ENCODE measurements at places on chromosomes 12 and 14.
A peak's percentile ranks its signal among the peaks of the same experiment; 100 is the strongest.

- DNase-seq, result no peak
These were observed 635.5 kb downstream of the SLC16A7 start for GRCh38 chr12:60231303-60231702.

DNA sequence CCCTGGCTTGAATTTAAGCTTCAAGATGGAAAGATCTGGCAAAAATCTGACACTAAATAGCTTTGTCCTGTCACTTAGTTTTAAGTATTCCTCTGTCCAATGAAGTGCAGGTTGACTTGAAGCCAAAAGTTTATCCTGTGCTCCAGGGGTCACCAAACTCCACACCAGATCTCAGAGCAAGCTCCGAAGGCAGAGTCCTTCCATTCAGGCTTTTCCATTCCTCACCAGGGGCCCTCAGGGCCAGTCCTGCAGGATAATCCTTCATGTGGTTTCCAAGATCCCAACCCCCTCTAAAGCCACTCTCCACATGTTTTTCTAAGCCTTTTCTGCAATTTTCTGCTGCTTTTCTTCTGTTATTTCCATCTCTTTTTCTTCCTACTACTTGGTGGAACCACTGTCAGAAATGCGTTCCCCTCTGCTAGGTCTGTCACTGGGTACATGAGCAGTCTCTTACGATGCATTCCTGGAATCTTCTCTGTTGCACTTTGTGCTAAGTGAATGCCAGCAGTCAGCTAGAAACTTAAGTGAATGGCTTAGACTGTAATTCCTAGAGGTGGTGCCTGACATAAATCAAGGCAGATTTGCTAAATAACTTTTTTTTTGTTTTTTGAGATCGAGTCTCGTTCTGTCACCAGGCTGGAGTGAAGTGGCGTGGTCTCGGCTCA lies 251.4 kb downstream of the MSRB3 start:
- no peak for DNase-seq

DNA sequence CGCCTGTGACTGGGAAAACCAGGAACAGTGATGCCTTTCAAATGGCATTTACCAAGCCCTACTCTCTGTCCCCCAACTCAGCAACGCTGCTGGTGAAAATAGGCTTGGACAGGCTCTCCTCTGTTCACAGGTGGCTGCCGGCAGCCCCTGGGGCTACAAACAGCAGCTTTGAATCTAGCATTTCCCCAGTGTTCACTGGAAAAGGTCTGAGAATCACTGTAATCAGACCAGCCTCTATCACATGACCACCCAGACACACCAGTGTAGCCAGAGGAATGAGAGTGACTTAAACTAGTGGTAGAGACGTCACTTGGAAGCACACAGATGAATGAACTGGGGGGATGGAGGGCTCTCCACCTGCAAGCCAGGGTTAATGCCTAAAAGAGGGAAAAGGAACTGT lies 151.8 kb downstream of the FOXN3 start:
- DNase-seq, result no peak

DNA sequence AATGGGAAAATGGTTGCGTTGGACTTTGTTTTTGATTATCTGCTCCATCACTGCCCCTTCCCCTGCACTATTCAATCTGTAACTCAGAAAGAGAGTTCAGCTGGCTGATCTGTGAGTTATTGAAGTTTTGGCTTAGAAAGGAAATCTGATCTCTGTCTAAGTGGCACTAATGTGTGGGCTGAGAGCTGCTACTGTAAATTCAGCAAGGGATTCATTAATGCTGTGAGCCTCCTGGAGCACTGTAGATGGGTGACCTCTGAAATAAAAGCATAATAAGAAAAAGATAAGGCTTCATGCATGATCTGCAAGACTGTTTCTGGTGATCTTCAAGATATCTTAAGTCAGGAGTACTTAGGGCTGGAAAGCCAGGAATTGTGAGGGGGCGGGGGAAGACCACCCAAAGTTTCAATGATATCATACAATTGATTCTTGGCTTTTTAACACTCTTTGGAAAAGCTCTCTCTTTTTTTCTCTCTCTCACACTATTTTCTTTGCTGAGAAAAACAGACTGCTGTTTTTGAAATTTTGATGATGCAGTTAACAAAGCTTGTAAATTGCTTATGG lies 101.1 kb downstream of the C12orf75 start:
- no peak for DNase-seq

DNA sequence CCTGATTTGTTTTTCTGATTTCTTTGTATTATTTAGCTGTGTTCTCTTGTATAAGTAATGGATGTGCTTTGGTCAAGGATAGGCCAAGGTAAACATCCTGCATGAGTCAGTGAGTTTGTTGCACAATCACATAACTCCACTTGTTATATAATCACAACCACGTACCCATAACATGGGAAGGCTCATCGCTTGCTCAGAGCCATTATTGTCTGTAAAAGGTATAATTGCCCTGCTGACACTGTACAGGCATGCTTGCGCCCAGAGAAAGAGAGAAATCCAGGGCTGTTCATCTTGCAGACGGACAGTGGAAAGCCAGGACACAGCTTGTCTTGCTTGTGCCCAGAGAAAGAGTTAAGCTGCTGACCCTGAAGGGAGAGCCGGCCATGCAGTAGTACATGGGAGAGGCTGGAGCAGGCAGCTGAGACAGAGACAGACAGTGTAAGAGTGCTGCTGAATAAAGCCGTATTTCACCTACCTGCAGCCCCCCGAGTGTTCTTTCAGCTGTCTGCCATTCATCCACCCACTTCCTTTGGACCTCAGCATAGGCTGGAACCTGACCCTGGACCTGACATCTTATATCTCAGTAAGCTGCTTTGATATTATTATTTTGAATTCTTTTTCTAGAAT lies 174.7 kb upstream of the DAAM1 start:
- no peak for DNase-seq

DNA sequence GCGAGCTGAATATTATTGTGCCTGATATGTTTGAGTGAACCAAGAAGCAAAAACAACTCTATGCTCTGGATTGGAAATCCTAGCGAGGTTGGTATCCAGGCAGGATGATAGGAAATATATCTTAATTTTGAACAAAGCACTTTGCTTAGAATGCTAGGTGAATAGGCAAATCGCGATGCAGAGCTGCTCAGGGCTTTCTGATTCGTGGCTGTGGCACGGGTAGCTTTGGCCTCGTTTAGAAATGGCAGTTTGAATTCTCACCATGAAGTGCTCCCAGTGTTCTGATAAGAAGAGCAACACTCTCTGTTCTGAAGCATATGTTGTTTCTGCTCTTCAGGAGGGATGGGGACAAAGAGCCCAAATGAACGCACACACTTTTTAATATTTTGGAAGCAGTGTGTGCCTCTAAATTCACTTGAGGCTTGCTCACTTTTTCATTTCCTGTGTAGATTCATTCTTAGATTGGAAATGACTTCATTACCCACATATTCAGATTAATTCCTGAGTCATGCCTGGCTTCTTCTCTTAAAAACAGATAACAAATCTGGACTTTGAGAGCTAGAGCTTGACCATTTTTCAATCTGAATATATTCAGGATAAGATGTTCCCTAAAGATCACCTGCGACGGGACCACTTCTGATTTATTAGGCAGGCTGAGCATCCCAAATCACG lies 200.9 kb downstream of the RPAP3 start:
- DNase-seq, result no peak

- DNase-seq, result no peak
These were observed 253.4 kb downstream of the BTG1 start for GRCh38 chr12:91892081-91892855.

DNA sequence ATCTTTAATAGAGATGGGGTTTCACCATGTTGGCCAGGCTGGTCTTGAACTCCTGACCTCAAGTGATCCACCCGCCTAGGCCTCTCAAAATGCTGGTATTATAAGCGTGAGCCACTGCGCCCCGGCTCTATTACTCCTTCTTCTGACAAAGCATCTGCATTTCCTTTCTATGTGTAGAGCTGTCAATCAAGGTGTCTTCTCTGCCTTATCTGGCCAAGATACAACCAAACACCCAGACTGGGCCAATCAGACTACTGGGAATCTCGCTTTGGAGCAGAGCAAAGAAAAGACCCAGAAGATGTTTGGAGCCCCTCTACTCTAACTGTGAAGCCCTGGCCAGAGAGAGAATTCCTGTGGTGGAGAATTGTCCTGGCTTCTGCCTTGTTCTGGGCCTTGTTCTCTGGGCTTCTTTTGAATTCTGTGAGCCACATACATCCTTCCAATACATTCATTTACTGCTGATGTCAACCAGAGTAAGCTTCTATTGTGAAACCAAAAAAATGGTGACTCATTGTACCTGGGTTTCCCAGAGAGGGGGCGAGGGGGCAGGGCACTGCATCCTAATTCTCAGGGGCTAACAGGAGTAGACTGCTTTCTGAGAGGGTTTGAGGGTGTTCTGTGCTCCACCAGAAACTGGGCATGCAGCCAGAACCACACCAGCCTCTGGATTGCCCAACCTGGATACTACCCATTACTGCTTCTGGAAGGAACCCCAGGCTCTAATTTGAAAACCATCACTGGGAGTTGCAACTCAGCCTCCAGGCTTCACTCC lies 18.8 kb upstream of the FLVCR2 start:
- peak; percentile 58 for DNase-seq

DNA sequence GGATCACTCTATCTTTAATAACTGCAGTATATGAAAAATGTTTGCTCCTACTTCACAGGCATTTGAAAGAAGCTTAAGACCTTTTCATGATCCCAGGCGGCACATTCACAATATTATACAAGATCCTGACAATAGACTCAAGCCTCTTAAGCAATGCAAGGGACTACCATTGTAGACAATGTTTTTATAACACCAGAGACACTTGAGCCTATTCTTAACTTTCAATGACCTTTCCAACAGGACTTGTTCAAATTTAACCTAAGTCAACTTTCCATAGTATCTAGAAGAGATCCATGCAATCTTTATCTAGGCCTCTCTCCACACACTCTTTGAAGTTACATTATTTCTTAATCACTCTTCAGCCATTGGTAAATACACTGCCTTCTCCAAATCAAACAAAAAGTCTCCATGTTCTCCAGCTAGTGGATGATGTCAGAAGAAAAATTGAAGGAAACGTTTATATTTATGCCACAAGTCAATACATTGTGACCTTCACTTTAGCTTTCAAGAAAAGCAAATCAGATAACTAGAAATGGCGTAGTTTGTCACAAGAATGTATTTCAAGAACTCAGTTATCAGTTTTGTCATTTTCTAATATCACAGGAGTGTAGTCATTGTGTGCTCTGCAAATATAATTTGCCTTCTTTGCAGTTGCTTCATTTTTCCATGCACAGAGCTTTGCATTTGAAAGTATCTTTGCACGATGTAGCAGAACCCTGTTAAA lies 41.2 kb downstream of the PHLDA1 start:
- DNase-seq, result no peak

GRCh38 chr12:13189264-13189663 lies 7.3 kb upstream of the EMP1 start:
- DNase-seq, result no peak

- DNase-seq, result no peak
These were observed 133.5 kb downstream of the BICD1 start for GRCh38 chr12:32240162-32240561.

GRCh38 chr12:51788876-51789275 lies 59.6 kb downstream of the FIGNL2 start:
- no peak for DNase-seq

DNA sequence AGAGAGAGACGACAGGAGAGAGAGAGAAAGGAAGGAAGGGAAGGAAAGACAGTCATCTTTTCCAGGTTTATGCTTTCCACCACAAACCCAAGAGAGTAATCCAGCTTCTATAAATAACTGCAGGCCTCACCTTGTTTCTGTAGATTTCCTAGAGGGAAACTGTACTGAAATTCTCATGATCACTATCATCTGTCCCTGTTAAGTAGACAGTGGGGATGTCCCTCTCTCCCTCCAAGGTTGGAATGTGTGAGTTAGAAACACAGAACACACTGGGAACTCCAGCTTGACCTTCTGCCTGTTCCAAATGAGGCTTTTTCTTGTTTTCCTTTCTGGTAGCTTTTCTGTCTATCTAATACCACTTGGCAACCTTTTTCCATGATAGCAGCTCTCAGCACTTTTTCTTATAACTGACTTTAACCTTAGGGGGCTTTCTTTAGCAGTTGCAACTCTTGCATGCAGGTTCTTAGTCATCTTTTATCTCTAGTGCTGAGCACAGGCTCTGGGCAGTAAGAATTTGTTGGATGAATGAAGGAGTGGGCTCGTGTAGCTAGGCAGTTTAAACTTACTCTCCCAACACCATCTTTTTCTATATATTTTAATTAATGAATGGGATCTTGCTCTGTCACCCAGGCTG lies 22.8 kb upstream of the FBXO33 start:
- DNase-seq, result no peak

DNA sequence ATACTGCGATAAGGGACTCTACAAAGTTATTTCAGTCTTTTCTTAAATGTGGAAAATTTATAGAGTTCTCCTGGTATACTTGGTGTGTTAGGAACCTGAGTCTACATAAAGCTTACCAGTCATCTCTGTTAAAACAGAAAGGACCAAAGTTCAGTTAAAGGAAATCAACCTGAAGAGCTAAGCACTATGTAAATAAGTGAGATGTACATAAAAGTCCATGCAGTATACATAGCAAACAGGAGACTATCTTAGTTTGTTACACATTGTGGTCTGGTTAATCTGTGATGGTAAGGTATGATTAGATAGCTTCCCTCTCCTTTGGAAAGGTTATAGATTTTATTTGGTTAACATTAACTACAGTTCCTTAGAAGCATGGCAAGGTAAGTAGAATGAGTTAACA lies 75.9 kb downstream of the ATP2B1 start:
- no peak for DNase-seq

- no peak for DNase-seq
These were observed 97.0 kb upstream of the GRIP1 start for GRCh38 chr12:66775871-66776270.

- no peak for DNase-seq
These were observed 21.5 kb downstream of the PPTC7 start for GRCh38 chr12:110561471-110562201.

GRCh38 chr12:59736786-59737185 lies 141.0 kb downstream of the SLC16A7 start:
- no peak for DNase-seq

DNA sequence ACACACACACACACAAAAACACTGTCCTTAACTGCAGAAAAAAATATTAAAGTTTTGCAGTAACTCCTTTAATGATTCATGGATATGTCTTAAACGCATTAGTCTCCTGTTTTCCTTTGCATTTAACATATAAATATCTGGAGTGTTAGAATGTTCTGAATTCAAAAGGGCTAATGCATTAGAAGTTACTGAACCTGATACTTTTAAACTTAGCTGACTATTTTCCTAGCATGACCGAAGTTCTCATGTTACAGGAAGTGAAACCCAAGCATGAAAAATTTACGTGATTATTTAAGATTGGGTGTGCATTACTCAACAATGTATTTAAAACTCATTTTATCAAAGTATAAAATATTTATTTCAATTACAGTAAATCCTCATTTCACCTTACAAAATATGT lies 791.2 kb downstream of the FLRT2 start:
- DNase-seq, result no peak

DNA sequence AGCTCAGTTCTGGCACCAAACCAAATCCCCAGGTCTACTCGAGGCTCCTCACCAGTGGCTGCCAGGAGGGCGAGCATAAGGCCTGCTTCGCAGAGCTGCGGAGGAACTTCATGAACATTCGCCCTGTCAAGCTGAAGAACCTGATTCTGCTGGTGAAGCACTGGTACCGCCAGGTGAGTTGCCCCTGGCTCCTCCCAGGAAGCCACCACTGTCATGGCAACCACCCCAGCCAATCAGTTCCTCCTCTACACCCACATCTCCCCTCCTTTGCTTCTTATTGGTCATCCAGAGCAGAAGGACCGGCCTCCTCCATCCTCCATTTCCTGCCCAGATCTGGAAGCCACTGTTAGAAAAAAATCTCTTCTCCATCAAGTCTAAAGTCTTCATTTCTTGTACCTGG lies 17.2 kb upstream of the OAS2 start:
- no peak for DNase-seq

GRCh38 chr14:91273885-91274273 lies 29.4 kb upstream of the GPR68 start:
- DNase-seq, result no peak

GRCh38 chr14:44287858-44288257 lies 219.2 kb downstream of the FSCB start:
- DNase-seq, result no peak
